ENCODE measurements at places on chromosomes 4 and X. TPM values are rescaled to one million over a fixed set of nuclear protein-coding genes. Genes with fewer than 3 reads are reported as not detected.

DNA sequence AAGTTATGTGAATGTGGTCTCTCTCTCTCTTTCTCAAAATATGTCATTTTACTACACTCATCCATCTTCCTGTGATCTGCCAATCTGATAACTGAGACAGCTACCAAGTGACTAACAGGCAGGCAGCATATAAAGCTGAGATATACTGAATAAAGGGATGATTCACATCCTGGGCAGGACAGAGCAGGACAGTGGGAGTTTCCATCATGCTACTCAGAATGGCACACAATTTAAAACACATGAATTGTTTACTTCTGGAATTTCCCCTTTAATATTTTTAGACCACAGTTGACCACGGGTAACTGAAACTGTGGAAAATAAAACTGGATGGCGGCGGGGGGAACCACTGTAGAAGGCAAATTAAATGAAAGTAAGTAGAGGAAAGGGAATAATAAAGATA lies 58.6 kb upstream of the DCTD start:
- DNase-seq = no peak

DNA sequence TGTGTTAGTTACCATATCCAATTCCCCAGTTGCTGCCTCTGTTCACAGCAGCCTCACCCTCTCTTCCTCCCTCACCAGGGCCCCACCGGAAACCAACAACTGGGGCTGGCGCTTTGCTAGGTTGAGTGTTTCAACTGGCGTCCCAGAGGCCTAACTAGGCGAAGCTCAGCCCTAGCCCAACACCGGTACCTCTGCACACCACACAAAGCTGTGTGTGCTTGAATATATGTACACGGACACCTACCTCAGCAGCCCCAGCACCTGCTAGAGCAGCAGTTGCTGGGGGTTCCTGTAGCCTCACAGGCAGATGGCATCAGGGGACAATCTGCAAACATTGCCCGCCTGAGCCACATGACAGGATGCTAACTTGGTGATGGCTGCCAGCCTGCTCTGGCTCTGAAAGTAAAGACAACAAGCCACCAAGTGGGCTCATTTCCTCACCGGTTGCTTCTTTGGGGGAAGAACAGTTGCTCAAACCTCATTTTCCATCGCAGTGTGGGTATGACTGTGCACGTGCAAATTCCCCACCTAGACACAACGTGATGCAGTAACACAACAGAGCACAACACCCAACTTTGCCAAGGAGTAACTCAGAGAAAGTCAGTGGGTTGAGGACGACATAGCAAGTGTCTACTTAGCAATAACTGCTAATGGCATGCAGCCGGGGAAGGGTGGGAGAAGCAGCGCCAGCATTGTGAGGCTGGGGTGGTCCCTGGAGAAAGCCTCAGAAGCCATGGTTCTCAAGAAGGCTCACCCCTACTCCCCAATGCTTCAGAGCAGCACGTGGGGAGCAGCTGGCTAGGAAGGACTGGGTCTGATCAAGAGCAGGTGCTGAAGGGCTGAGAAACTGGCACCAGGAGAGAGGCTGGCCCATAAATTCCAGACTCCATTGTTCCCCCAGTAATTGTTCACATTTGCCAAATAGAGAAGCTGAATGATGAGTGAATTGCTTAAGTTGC lies 139.5 kb downstream of the SH3KBP1 start:
- no peak for DNase-seq

DNA sequence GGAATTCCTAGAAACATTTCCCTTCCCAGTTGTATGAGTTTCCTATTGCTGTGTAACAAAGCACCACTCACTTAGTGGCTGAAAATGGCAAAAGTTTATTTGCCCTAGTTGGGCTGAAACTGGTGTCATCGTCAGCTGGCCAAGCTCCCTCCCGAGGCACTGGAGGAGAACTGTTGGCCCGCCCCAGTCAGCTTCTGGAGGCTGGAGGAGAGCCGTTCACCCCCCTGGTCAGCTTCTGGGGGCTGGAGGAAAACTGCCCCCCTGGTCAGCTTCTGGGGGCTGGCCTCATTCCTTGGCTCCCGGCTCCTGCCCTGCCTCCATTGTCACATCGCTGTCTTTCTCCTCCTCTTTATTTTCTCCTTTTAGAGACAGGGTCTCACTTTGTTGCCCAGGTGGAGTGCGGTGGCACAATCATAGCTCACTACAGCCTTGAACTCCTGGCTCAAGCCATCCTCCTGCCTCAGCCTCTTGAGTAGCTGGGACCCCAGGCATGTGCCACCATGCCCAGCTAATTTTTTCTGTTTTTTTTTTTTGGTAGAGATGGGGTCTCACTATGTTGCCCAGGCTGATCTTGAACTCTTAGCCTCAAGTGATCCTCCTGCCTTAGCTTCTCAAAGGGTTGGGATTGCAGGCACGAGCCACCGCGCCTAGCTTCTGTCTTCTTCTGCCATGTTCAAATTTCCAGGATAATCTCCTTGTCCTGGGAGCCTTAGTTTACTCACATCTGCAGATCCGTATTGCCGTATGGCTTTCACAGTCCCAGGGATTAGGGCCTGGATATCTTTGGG lies 3.2 kb downstream of the RGS12 start:
- peak; percentile 35 for DNase-seq

DNA sequence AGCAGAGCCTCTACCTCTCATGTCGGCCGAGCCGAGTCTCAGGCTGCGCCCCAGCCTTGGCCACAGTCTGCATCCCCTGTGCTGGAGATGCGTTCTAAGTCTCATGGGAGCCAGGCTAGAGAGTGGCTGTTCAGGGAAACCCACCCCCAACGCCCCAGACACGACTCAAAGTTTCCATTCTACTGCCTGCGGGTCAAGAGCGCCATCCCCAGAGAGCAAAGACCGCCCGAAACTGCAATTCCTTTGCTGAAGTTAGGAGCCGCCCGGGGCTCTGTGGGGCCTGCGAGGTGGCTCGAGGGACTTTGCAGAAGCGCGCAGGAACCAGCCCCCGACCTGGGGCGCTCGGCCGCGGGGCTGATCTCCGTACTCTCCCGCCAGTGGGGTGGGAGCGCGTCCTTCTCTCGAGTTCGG lies 10.0 kb upstream of the ELF4 start:
- no peak for DNase-seq

DNA sequence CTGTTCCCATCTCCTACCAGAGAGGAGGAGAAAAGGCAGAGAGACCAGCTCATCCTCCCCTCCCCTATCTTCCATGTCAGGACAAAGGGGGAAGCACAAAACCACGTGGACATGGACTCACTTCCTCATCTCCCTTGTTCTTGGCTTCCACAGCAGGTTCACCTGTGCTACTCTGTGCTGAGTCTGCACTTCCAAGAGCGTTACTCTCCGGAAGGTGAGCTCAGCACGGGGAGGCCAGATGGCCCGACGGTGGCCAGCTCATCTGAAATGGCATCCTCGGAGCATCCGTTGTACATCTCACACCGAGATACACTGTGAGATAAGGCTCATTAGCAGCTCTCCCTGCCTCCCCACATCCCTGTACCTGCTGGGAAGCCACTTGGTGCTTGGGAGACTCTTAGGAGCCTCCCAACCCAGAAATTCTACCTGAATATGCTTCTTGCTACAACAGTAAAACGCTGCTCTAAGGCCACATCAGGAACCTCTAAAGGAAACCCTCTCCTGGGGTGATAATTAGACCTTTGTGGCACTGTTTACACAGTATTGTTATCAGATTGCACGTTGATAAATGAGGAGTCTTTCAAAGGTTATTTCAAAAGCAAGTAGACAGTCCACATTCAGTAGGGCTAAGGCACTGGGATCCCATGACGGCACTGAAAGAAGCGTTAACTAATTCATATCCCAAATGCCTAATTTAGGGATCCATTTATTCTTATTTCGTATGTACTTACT lies 19.4 kb downstream of the LGI2 start:
- no peak for DNase-seq

DNA sequence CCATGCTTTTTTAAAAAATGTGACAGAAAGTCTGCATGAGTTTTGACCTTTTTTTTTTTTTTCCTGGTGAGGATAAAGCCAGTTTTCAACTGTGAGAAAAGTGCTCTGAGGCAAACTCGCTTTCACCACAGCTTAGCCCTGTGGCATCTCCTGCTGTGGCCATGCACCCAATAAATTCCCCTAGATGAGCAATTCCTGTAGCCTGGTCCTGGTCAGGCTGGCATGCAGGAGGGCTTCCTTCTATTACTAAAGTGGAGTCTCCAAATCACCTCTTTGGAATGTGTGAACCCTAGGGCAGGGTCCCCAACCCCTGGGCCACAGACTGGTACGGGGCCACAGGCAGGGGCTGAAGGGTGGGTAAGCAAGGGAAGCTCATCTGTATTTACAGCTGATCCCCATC lies 265.4 kb downstream of the RAPGEF2 start:
- DNase-seq = no peak

DNA sequence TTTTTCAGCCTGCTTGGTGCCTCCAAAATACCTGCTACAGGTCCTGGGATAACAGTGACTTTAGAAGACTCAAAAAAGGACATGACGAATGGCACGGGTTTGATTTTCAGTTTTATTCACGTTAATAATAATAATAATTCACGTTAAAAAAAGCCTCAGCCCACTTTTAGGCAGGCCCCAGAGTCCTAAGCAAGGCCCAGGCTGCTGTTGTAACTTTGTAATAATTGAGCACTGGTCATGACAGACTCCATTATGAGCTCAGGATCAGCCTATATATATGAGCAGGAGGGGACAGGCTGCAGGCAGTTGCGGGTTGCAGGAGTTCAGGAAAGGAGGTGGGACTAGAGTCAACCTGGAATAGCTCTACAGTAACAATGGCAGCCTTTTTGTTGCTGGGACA lies at the start of gene TMEM31:
TMEM31 (plus strand) TSS at position 301 of the 400 bp plus-strand sequence. CDS start 1,350 bp downstream, outside the sequence.
- DNase-seq = no peak

DNA sequence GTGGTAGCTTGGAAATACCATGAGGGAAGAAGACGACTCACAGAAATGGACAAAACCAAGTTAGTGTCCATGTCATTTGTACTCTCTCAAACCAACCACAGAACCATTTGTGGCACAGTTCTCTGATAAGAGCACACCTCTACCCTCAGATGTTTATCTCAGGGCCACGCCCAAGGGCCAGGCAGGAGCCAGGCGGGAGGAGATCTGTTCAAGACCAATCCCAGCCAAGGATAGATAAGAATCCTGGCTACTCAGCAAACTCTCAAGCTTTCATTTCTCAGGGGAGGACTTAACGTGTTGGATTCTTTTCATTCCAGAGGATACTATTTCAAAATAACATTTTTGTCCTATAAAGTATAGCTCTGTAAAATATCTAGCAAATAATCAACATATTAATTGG lies 95.0 kb downstream of the NYX start:
- no peak for DNase-seq

DNA sequence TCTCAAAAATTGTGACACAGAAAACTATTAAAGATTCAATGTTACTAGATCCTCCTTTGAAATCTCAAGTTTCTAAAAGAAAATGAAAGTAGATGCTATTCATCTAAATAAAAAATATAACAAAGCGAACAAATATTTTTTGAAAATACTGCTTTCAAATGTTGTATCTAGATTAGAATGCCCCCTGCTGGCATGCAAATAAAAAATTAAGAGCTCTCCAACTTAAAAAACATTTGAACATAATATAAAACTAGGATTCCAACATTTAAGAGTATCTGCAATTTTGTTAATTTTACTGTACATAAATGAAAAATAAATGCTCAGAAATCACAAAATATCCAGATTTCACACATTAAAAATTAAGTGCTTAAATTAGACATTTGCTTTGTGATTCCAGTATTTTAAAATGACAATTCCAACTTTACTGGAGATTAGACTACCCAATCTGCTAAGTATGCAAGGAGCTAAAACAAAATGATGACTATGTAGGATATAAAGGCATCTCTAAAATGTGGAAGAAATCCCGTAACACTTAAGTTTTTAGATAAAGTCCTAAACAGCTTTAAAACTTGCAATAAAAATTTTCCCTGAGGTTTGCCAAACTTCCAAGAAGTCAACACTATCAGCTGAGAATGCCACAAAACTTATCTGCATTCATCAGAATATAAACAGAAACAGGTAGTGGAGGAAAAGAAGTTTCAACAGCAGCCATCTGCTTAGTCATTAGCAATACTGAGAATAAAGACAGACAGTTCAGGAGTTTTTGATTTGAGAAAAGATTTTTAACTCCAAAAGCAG lies 32.7 kb downstream of the DHX15 start:
- DNase-seq = no peak

GRCh38 chrX:3440981-3441380 lies 94.5 kb upstream of the MXRA5 start:
- no peak for DNase-seq

GRCh38 chrX:12319003-12319519 lies 180.8 kb downstream of the FRMPD4 start:
- no peak for DNase-seq

Gene XK
- 4.9 TPM for total RNA-seq

Gene RHOXF2
- not detected for total RNA-seq

Gene HPSE
- 1.1 TPM for total RNA-seq
